ENCODE measurements at places on chromosomes 1 and 21.
A peak's percentile ranks its signal among the peaks of the same experiment; 100 is the strongest.

DNA sequence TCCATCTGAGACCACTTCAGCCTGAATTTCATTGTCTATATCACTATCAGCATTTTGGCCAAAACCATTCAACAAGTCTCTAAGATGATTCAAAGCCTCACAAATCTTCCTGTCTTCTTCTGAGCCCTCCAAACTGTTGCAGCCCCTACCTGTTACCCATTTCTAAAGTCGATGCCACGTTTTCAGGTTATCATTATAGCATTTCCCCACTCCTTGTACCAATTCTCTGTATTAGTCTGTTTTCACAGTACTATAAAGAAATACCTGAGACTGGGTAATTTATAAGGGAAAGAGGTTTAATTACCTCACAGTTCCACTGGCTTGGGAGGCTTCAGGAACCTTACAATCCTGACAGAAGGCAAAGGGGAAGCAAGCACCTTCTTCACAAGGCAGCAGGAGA lies 158.8 kb downstream of the PTPRC start:
- DNase-seq = no peak

- no peak for DNase-seq
Observed at GRCh38 chr1:202462342-202463076, 114.0 kb downstream of the PPP1R12B start.

DNA sequence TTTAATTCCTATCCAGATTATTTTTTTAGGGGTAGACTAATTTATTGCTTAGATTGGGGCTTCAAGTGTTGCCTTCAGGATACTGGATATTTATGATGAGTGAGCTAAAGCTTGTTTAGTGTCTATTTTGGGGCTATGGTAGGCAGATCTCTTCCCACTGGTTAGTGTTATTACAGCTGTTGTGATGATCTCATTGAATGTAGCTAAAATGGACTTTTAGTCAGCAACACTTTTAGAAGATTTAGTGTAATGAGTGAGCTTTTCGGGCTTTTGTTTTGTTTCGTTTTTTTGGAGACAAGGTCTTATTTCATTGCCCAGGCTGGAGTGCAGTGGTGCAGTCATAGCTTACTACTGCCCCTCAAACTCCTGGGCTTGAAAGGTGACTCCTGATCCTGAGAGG lies 14.2 kb downstream of the THRAP3 start:
- no peak for DNase-seq

- DNase-seq = no peak
Observed at GRCh38 chr1:119882132-119883049, 13.9 kb downstream of the ADAM30 start.

- DNase-seq = no peak
Observed at GRCh38 chr1:168726281-168726680, 2.7 kb downstream of the DPT start.

- DNase-seq = no peak
Observed at GRCh38 chr1:20051218-20051829, 18.7 kb upstream of the PLA2G5 start.

DNA sequence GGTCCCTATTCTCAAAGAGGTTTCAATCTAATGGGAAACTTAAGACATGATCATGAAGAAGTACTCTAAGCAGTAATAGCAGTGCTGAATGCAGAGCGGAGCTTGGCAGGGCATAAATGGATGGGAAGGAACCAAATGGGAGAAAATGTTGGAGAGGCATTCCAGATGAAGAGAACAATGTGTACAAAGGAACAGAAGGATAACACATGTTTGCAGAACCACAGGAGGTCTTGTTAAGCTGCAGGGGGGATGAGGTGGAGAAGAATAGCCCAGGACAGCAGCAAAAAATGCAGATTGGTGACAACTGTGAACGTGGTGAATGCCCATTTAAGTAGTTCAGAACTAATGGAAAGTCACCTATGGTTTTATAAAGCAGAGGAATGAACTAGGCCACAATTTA lies 99.1 kb downstream of the ASTN1 start:
- DNase-seq = no peak

DNA sequence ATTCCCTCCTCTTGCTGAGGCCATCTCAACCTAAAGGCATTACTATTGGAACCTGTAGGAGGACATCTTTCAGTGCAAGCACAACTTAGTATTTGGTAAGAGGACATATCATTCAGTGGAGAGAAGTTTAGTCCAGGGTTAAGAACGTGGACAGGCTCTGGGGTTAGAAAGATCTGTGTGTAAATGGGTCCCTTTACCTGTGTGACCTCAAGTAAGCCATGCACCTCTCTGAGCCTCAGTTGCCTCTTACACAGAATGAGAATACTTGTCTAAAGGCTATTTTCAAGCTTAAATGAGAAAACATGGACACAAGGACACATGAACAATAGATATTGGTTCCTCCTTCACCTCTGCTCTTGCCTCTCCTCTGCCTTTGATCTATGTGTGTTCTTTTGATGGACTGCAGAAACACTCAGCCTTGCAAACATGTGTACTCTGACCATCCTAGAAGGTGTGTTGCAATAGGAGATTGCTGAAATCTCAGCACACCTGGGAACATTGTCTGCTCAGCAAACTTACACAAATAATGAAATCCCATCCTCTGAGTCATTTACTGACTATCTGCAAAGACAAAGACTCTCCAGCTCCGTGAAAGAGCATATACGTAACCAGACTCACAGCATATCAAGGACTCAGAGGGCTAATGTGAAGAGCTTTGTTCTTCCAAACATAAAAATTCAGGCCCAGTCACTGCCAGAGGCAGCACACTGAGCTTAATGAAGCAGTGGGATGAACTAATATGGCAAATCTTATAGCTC lies 143.8 kb downstream of the DAB1 start:
- DNase-seq = peak; percentile 16

- no peak for DNase-seq
Observed at GRCh38 chr1:61388566-61388965, 306.2 kb downstream of the NFIA start.

DNA sequence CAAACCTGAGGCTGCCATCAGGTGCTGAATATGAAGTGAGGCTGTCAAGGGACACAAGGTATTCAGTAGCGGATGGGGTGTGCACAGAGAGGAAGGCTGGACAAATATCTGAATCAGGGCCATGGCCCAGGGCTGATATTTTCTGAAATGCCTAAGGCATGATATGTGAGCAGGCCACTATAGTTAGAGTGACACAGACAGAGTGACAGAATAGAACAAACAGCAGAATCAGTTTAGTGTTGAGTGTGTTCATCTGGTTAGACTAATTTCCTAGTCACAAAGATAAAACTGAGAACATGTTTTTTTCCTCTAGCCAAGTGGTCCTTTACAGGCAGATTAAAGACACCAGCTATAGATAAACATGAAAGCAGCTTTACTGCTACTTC lies 3.9 kb downstream of the OVAAL start:
- no peak for DNase-seq

GRCh38 chr1:151612501-151613281 lies 841 bp downstream of the SNX27 start:
- DNase-seq = no peak

DNA sequence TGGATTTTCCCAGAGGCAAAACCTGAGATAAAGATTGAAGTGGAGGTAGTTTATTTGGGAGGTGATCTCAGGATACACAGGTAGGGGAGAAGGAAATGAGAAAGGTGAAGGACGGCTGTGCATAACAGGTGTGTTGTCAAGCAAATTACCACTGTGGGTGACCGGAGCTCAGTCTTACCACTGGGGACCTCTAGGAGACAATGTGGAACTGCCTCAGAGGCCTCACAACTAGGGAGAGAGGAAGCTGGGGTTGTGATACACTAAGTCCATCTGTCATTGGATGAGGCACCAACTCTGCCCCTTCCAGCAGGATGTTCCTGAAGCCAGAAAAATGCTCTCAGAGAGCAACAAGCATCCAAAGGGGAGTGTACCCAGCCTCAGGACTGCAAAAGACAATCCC lies 32.6 kb downstream of the GRIK3 start:
- no peak for DNase-seq

GRCh38 chr1:150536836-150537731 lies 12.1 kb upstream of the ADAMTSL4 start:
- DNase-seq = no peak

GRCh38 chr1:206723805-206724472 lies 39.2 kb downstream of the MAPKAPK2 start:
- DNase-seq = peak; percentile 89

DNA sequence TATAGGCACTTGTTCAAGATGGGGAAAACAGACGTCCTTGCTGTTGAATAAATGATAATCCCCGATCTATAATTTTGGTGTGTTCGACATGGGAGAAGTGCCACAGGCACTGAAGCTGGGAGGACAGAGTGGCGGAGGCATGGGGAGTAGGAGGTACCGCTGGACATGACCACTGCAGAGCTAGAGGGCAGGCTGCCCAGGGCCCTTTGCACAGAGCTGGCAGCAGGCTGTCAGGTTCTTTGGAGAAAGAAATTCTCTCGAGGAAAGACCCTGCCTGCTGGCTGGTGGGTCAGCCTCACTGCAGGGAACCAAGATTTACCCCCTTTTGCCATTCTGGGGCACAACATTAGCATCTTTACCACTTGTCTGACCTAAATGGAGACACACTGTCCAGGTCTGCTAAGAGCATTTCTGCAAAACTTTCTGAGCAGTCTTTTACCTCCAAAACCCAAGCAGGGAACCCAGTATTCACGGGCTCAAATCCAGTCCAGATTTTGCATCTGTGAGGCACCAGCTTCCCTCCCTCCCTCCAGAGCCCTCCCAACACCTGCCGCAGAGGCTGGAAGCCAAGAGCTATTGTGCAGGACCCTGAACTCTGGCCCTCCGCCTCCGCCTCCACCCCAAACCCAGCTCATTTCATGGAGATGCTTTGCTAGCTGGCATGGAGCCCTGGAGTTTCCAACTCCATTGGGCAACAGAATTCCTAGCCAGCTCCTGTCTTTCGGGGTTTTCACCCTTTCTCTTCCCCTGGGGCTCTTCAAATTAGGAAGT lies 142.3 kb downstream of the PLXNA2 start:
- DNase-seq = no peak

GRCh38 chr1:206634365-206635079 lies 814 bp upstream of the DYRK3 start:
- no peak for DNase-seq

DNA sequence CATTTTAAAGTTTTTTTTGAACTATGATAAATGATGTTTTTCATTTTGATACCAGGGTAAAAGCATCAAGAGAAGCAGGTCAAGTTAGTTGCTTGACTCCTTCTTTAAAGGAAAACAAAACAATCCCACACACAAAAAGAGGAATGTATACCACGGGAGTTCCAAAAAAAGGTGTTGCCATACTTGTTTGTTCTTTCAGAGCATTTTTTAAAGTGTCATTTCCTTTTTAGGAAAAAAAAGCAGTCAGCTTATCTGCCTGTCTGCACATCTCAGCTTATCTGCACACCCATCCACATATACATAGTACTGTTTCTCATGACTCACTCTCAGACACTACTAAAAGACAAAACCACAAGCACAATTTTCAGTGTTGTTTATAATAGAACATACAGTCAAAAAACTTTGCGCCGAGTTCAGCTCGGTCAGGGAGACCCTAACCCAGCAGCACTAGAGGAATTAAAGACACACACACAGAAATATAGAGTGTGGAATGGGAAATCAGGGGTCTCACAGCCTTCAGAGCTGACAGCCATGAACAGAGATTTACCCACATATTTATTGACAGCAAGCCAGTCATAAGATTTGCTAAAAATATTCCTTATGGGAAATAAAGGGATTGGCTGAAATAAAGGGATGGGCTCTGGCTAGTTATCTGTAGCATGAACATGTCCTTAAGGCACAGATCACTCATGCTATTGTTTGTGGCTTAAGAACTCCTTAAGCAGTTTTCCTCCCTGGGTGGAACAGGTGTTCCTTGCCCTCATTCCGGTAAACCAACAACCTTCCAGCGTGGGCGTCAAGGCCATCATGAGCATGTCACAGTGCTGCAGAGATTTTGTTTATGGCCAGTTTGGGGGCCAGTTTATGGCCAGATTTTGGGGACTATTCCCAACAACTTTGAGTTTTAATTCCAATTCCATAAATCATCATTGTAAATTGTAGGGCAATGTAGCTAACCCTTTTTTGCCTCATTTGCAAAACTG lies 11.4 kb upstream of the MNDA start:
- no peak for DNase-seq

GRCh38 chr1:80278936-80279335 lies 1272.4 kb upstream of the ADGRL4 start:
- no peak for DNase-seq

DNA sequence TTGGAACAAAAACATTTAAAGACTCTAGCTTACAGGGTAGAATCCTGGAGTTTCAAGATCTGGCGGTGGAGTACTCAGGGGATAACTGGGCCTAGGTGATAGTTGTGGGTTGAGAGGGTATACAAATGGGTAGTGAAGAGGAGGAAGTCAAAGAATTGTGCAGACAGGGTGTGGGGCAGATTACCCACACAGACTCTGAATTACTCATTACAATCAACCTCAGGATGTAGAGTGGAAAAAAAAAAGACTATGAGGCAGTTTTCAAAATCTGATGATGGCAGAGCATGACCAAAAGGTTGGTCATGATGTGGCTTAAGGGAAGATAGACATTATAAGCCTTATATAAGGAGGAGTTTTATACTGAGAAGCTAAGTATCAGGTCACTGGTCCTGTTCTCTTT lies 44.1 kb upstream of the GLIS1 start:
- no peak for DNase-seq

DNA sequence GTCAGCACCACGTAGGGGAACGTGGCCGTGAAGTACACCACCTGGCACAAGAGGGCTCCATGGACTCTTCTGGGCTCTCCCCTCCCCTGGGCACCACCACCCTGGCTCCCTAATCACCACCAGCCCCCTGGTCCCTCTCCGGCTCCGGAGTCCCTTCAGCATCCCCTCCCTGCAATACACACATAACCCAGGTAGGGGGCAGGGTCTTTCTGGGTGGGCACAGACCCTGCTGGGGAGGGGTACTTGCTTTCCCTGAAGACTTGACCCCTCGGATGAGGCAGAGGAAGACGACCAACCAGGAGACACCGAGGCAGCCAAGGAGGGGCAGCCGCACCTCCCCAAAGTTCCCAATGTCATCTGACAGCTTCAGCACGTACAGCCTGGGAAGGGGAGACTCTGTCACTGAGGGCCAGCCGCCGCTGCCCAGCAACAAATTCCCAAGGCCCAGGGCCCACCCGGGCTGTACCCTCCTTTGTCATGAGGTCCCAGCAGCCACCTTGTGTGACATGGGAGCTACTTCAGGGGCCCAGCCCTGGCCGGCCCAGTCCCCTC lies 11.3 kb downstream of the CCDC24 start:
- DNase-seq = no peak

GRCh38 chr1:116819081-116819480 lies 64.9 kb downstream of the CD2 start:
- no peak for DNase-seq

- no peak for DNase-seq
Observed at GRCh38 chr1:62912028-62912638, 128.2 kb downstream of the ATG4C start.

DNA sequence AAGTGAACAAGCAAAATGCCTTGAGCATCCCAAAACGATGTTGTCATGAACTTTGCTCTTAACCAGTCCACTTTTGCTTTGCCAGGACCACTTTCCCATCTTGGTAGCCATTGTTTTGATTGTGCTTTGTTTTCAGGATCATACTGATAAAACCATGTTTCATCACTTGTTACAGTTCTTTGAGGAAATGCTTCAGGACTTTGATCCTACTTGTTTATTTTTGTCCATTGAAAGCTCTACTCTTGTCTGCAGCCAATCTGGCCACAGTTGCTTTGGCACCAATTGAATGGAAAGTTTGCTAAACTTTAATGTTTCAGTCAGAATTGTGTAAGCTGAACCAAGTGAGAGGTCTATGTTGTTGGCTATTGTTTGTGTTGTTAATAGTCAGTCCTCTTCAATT lies 12.8 kb downstream of the PLPPR4 start:
- DNase-seq = no peak

Data from epithelial cell of proximal tubule (primary cell).